ENCODE measurements at places on chromosomes 16 and 17.

DNA sequence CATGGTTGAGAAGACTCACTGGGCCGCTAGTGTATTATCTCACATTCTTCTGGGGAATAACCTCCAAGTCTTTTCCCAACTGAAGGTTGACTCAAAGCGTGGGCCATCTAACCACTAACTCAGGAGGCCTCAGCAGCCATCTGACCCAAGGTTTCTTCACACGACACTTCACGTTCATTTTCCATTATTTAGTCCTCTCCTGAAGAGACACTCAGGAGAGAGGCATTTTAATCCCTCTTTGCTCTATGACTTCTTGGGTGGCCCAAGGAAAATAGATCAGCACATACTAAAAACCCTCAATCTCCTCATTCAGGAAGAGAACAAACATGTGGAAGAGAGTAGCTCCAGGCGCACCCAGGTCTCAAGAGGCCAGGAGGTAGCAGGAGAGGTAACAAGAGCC lies 252.8 kb upstream of the FOXF1 start:
- no peak for DNase-seq

- DNase-seq: no peak
These were observed 22.9 kb downstream of the ZC3H7A start for GRCh38 chr16:11774065-11774626.

DNA sequence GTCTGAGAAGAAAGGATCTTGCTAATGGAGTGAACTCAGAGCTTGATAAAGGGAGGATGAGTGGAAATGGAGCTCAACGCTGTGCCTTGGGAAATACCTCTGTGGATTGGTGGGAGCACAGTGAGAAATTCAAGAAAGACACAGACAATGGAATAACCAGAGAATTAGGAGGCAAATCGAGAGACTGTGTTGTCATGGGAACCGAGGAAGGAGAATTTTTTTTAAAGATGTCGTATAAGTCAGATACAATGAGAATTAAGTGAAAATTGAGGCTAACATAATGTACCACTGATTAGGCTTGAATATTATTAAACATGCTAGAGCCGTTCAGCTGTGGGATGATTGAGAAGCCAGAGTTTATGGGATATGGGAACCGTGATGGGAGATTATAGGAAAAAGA lies 134.2 kb downstream of the PRKCA start:
- no peak for DNase-seq

- peak; percentile 52 for DNase-seq
These were observed 7.6 kb downstream of the EPX start for GRCh38 chr17:58200024-58200633.

- DNase-seq: no peak
These were observed 2.4 kb upstream of the SDK2 start for GRCh38 chr17:73646409-73647300.

GRCh38 chr17:44220213-44221083 lies 973 bp upstream of the UBTF start:
- DNase-seq: no peak

DNA sequence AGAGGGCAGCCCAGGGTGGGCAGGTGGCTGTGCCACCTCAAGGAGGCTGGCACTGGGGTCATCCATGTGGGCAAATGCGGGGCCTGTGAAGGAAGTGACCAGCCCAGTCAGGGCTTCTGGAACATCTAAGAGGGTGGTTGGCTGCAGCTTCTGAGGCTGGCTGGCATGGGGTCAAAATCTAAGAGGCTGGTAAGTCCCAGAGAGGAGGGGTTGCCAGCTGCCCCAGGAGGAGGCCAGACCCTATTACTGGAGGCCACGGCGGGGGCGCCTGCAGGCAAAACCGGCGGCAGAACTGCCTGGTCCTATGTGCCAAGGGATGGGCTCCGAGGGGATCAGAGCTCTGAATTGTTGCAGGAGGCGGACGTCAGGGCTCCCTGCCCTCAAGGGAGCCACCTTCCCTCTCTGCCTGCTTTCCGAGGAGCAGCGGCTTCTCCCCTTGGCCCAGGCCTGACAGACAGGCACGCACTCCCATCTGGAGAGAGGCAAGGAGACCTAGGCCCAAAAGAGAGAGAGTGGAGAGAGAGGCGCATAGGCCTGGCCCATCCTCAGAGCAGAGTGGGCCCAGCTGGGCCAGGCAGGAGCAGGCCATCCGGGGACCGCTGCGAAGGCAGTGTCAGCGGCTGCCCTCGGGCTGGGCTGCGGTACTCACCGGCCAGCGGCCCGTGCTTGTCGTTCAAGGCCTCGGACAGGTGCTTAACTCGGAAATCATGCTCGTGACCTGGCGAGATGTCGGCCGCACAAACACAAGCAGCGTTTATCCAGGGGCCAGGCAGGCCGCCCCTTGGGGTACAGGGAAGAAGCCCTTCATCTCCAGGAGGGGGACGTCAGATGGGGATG lies 10.9 kb downstream of the ZACN start:
- DNase-seq: no peak

GRCh38 chr17:41037853-41038350 lies 3.2 kb upstream of the KRTAP1-3 start:
- DNase-seq: no peak

- DNase-seq: no peak
These were observed 93.6 kb upstream of the TBX2 start for GRCh38 chr17:61306003-61306402.

GRCh38 chr17:41308918-41309359 lies at the start of gene KRTAP16-1:
KRTAP16-1 (minus strand) TSS chr17:41309309; CDS start chr17:41309253, 56 bp downstream.
- DNase-seq: no peak

- DNase-seq: no peak
These were observed 251.4 kb downstream of the FTO start for GRCh38 chr16:53955221-53955875.

DNA sequence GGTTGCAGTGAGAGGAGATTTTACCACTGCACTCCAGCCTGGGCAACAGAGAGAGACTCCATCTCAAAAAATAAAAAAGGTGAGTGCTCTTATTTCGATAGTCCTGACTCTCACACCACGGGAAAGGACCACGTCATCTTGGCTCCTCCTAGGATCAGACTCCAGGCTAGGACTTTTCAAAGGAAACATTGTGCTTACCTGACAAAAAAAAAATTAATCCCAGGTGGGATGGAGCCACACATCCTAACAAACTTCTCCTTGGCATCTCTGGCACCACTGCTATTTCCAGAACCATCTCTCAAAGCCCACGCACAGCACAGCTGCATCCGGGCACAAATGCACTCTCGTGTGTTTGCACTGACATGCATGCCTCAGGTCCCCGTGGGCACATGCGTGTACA lies 262.4 kb downstream of the ENGASE start:
- no peak for DNase-seq

- no peak for DNase-seq
These were observed 174.8 kb downstream of the NTN1 start for GRCh38 chr17:9195961-9196670.

DNA sequence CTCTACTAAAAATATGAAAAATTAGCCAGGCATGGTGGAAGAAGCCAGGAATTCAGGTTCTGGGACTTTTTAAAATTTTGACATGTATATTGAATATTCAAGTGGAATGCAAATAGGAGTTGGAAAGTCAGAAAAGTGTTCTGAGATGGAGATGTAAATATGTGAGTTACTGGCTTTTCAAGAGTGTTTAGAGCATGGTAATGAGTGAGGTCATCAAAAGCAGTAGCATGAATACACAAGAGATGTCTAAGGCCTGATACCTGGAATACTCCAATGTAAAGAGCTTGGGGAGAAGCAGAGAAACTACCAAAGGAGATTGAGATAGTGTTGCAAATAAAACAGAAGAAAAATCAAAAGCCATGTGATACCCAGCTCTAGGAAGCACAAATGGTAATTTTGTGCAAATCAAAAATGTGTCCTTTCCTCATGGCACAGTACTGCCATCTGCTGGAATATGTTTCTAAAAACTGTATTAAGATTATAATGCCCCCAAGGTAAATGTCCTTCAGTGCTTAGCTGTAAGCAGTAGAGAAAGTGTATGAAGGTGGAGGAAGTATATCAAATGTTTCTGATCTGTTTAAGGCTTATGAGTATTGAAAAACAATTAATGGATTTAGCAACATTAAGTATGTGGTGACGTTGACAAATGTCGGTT lies 908.4 kb downstream of the KCNJ18 start:
- peak; percentile 3 for DNase-seq

DNA sequence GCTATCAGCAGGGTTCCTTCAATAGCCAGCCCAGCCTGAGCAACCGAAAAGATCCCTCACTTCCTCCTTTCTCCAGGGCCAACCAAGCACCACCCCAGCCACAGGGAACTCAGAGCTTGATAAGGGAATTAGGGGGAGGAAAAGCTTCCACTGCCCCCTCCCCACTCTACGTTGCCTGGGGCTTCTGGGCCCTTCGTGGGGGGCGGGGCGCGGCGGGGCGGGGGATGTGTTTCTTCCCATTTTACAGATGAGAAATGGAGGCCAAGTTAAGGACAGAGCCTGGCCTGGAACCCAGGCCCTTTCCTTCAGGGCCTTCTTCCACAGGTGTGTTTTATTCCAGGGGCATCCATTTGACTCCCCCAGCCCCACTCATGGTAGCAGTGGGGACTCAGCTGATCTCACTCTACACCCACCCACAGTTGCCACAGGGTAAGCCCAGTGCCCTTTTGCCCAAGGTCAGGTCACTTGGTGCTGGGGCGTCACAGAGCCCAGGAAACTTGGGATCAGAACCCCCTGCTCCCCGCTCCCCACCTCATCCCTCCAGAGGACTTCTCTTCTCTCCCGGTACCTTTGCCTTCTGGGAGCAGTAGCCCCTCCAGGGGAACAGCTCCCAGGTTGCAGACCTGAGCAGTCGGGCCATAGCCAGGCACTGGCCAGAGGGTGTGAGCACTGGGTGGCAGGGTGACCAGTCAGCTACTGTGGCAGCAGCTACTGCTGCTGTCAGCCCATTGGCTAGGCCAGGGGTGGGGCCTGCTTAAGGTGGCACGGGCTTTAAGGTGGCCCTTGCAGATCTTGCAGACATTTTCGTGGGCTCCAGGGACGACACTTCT lies at the start of gene LDHD:
LDHD (minus strand) TSS at position 700 of the 830 bp plus-strand sequence; CDS start at position 640, 60 bp downstream.
- DNase-seq: no peak

DNA sequence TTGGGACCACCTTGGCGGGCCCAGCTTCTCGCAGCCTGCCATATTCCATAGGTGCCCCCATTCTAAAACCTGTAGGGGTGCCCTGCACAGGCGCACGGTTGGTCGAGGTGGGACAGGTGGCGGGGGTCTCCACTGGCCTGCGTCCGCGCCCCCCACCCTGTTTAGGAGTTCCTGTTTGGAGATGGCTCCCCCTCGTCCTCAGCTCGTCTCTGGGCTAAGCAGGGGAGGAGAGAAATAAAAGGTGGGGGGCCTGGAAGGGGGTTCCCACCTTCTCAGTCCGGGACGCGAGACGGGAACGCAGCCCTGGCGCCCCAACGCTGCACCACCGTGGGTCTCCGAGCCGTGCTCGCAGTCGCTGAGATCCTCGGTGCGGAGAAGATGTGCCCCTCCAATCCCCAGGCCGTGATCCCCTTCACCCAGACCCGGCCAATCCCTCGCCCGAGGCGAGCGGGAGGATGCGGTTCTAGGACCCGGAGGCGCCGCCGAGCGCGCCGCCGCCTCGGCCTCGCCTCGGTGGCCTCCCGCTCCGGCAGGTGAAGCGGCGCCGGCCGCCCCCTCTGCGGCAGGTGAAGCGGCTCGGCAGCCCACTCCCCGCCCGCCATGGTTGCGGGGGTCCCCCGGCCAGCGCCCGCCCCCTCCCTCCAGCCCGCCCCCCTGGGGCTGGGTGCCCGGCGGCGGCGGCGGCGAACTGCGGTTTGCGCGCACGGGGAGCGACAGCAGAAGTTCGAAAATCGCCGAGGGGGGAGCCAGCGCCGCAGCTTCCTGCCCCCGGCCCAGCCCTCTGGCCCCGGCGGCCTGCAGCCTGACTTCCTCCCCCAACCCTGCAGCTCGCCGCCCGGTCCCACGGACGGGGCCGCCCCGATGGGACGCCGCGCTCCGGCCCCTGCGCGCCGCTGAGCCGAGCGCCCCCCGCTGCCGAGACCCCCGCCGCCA lies at the start of gene FMNL1:
FMNL1 (plus strand) TSS at position 805 of the 933 bp plus-strand sequence. CDS start 240 bp downstream, outside the sequence.
- DNase-seq: no peak

DNA sequence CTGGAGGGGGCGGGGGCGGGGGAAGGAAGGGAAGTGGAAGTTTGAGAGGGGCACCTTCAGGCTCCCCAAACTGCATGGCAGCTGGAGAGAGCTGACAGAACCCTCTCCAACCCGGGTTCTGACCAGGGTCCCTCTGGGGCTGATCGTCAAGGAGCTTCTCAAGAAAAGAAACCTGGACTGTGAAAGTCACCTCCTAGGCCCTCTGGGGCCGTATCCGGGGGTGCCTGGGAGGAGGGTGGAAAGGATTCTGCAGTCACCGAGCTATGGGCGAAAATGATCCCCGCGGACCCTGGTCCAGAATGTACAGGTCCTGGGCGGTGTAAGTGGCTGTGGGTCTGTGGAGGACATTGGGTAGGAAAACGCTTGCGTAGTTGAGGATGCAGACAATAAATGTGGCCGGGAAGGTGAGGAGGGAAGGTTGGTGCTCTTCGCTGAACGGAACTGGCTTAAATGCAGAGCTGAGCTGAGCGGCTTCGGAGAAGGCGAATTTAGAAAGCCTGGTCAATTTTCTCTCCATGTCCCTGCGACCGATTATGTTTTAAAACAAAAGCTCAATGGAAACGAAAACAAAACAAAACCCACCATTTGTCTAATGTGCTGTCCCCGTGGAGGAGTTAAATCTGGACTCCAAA lies 3.6 kb upstream of the LHX1 start:
- DNase-seq: no peak

GRCh38 chr16:49641250-49641649 lies 214.7 kb downstream of the ZNF423 start:
- DNase-seq: no peak

DNA sequence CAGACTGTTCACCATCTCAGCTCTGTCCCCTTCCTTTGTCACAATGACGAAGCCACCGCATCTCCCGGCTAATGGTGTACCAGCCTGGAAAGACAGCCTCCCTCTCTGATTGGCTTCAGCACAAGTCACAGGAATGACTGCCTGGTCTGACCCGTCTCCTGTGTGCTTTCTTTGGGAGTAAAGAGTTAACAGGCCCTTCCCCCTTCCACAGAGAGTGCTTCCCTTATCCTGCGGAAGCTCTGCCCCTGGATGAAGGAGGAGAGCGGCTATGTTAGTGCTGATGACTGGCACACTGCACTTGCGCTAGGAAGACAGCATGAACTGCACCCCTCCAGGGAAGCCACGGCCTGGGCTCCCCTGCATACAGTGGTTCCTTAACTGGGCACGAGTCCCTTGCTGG lies 11.3 kb downstream of the USB1 start:
- no peak for DNase-seq

DNA sequence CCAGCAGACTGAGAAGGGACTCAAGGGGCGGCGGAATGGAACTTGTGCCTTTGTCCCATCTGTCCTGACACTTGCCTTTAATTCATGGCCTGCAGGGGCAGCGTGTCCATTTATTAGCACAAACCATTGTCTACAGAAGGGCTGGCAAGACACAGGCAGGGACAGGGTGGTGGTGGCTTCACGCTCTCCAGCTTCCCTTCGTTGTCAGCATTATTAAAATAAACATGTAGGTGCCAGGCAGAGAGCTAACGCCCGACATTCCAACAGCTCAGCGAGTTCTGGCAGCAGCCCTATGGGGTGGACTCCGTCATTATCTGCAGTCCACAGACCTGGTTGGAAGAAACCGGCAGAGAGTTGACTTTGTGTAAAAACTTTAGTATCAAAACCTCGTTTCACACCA lies 16.3 kb downstream of the DNAI2 start:
- DNase-seq: no peak

- DNase-seq: no peak
These were observed 58.8 kb upstream of the MAF start for GRCh38 chr16:79659344-79659743.

Data from NCI-H1105 (cell line).